Activated CD4-positive, alpha-beta T cell treated with anti-CD3 and anti-CD28 coated beads, Interleukin-2, amount 10 ng/mL, durations not matched to agents 24 days and 14 days (primary cell): ENCODE measurements at places on chromosomes 1 and 21. TPM values are rescaled to one million over a fixed set of nuclear protein-coding genes. Genes with fewer than 3 reads are reported as not detected.

Gene KRTAP19-1
- not detected in 2 replicates for total RNA-seq

Gene RCSD1
- 74.7 and 81.0 TPM in 2 replicates for total RNA-seq

Gene BEND5
- total RNA-seq = 11.4 and 11.5 TPM in 2 replicates

Gene LCK
- 240 and 248 TPM in 2 replicates for total RNA-seq

Gene IPO13
- total RNA-seq = 26.3 and 26.6 TPM in 2 replicates
